ENCODE measurements at places on chromosomes 1 and 21.

DNA sequence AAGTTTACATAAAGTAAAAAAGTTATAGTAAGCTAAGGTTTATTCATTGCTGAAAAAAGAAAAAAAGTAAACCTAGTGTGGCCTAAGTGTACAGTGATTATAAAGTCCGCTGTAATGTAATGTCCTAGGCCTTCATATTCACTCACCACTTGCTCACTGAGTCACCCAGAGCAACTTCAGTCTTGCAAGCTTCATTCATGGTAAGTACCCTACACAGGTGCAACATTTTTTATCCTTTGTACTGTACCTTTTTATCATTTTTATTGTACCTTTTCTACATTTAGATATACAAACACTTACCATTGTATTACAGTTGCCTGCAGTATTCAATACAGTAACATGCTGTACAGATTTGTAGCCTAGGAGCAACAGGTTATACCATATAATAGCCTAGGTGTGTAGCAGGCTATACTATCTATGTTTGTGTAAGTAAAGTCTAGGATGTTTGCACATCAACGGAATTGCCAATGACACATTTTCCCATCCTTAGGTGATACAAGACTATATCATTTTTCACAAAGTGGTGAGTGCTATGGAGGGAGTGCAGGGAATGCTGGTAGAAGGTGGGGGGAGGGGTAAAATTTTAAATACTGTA, 58.0 kb upstream of the DMRTA2 start:
- H3K4me1 ChIP-seq = no peaks in the 10 kb centered on the region
- H3K36me3 ChIP-seq = no peaks in the 10 kb centered on the region
- no peak overlapping the region for H3K4me3 ChIP-seq

DNA sequence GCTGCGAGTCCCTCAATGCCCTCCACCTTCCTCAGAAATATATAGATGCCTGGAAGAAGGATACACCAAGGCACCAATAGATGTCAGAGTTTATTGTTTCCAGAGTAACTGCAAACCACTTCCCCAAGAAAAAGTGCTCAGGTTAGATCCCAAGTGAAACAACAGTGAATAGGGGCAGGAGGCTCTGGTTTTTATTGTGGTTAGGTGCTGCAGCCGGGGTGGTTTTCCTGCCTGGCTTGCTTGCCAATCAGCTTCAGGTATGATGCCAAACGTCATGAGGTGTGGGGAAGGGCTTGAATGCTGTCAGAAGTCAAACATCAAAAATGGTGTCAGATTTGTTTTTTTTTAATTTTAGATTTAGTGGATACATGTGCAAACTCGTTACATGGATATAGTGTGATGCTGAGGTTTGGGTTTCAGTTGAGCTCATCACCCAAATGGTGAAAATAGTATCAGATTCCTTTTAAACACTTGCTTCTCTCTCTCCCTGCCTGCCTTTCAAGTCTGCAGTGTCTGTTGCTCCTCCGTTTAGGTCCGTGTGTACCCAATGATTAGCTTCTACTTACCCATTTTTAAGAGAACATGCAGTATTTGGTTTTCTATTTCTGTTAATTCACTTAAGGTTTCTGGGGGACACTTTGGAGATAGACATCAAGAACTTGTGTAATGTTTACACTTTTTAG, 1317.0 kb downstream of the MRPL39 start:
- DNase-seq = no peak
- H3K27ac ChIP-seq = no peak overlapping the region
- no peaks in the 10 kb centered on the region for H3K36me3 ChIP-seq
- no peaks in the 10 kb centered on the region for H3K27me3 ChIP-seq
- H3K4me3 ChIP-seq = no peak overlapping the region
- no peaks in the 10 kb centered on the region for H3K4me1 ChIP-seq

DNA sequence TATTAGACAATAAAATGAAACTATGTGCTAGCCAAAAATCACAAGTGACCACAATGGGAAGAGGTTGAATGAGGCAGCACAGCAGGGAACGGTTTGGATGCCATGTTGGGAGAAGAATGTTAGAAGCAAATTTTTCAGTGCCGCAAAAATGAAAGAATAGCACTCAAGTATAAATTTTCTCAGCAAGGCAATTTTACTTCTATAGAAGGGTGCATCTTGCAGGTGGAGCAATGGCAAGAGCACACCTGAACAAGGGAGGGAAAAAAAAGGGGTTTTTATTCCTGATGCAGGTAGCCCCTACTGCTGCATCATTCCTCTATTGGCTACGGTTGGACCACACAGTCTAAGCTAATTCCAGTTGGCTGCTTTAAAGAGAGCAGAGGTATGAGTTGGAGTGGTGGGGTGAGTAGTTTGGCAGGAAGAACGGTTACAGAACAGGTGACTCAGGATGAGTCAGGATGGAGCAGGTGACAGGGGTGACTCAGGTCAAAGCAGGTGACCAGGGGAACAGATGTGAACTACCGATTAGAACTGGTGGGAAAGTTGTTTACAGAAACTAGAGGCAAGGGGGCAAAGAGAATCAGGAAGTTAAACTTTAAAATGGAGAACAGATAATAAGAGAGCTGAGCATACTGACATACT, 301.1 kb upstream of the NRIP1 start:
- no peak overlapping the region for H3K27ac ChIP-seq
- no peaks in the 10 kb centered on the region for H3K4me1 ChIP-seq
- no peak overlapping the region for H3K4me3 ChIP-seq
- H3K36me3 ChIP-seq = no peaks in the 10 kb centered on the region

DNA sequence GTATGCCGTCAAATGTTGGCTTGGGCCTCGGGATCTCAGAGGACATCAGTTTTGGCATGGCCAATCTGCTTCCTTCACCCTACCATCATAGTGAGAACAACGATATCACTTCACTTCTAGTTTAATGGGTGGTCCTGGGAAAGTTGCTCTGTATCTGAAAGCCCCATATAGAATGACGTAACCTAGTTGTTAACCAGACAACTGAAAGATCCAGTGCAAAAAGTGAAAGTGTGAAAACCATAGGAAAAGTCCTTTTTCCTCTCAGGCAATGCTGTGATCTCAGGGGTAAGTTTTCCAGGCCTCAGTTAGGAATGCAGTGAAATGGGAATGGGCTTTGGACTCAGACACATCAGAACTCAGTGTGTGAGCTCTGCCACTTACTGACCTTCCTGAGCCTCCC, 18.6 kb upstream of the ATP1B1 start:
- H3K4me1 ChIP-seq = no peaks in the 10 kb centered on the region
- no peaks in the 10 kb centered on the region for H3K27me3 ChIP-seq
- no peaks in the 10 kb centered on the region for H3K36me3 ChIP-seq
- H3K4me3 ChIP-seq = no peak overlapping the region
- no peak for DNase-seq

DNA sequence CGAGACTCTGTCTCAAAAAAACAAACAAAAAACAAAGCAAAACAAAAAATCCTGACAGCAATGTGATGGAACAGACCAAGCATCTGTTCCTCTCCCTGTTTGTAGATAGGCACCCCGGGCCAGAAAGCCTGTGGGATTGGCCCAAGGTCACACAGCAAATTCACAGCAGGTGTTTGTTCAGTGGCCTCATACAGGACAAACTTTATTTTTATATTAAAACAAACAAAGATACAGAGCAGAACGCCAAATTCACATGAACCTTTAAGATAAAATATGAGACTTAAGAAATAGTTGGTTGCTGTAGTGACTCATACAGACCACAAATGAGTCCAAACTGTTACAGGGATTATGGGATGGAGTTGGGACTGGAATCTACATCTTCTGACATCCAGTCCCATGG, 2.3 kb upstream of the CELA2A start:
- no peaks in the 10 kb centered on the region for H3K4me1 ChIP-seq
- DNase-seq = no peak
- no peaks in the 10 kb centered on the region for H3K27me3 ChIP-seq

DNA sequence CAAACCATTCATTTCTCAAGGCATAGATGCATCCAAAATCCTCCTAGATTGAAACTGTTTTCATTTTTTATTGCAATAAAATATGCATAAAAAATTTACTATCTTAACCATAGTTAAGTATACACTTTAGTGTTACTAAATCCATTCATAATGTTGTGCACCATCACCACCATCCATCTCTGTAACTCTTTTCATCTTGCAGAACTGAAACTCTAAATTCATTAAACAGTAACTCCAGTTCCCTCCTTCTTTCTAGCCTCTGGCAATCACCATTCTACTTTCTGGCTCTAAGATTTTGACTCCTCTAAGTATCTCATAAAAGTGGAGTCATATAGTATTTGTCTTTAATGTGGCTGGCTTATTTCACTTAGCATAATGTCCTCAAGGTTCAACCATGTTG, 236.8 kb downstream of the SMYD3 start:
- H3K4me1 ChIP-seq = no peaks in the 10 kb centered on the region
- H3K27ac ChIP-seq = no peak overlapping the region
- H3K27me3 ChIP-seq = no peaks in the 10 kb centered on the region
- H3K36me3 ChIP-seq = no peaks in the 10 kb centered on the region

DNA sequence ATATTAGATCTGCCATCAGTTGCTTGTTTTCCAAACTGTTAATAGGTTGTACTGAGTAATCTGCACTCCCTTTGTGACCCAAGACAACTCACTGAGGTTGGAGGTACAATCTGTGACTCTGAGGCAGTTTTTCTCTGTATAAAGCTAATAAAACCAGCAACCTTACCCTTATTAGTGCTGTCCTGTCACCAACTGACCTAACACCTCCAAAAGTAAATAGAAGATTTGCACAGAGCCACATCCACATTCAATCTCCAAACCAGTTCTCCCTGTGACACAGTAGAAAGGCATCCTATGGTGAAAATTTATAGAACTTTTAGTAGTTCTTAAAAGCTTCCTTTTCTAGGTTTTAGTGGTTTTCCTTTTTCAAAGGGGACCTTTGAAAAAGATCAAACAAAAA, 140.4 kb upstream of the ADGRL2 start:
- H3K27ac ChIP-seq = no peak overlapping the region
- H3K4me1 ChIP-seq = no peaks in the 10 kb centered on the region
- no peak overlapping the region for H3K4me3 ChIP-seq

- no peaks in the 10 kb centered on the region for H3K36me3 ChIP-seq
- H3K4me3 ChIP-seq = no peak overlapping the region
- peak; percentile 76 for DNase-seq
Observed at GRCh38 chr1:78387871-78388270, 102.9 kb upstream of the PTGFR start.

GRCh38 chr1:98468111-98468717, 193.3 kb upstream of the SNX7 start:
- no peak overlapping the region for H3K4me3 ChIP-seq
- DNase-seq = peak; percentile 69
- H3K27ac ChIP-seq = no peak overlapping the region
- H3K27me3 ChIP-seq = no peaks in the 10 kb centered on the region
- no peaks in the 10 kb centered on the region for H3K4me1 ChIP-seq
- H3K36me3 ChIP-seq = no peaks in the 10 kb centered on the region

DNA sequence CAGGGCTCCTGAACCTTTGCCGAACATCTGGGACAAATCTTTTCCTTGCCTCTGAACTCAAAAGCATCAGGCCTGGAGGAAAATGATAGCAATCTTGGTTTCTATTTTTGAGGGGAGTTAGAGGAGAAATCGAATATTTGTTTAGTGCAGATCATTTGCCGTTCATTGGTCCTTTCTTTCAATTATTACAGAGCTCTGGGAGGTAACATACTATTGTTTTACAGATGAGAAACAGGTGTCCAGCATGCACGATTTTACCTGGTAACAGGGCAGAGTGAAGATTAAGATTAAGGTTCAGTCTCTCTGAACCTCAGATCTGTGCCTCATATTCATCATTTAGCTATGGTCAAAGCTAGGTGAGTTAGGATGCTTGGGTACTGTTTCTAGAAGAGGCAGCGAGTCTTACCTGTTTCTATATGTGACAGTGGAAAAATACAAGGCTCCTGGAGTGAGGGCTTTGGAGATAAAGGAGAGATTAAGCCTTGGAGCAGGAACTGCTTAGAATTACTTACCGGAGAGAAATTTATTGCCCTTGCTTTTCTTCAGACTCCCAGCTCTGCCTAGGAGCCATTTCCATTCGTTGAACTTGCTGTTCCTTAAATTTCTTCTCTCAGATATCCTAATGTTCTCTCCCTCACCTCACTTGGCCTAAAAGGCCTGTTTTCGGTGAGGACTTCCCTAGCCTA, 1.4 kb downstream of the PRCC start:
- no peak overlapping the region for H3K27ac ChIP-seq
- H3K36me3 ChIP-seq = peaks cover 13% of the 10 kb centered on the region
- H3K4me1 ChIP-seq = peaks cover 28% of the 10 kb centered on the region
- no peaks in the 10 kb centered on the region for H3K27me3 ChIP-seq
- H3K4me3 ChIP-seq = peak overlapping the region; percentile 86
